ENCODE measurements at places on chromosomes 5 and 9. TPM values are rescaled to one million over a fixed set of nuclear protein-coding genes. Genes with fewer than 3 reads are reported as not detected.

DNA sequence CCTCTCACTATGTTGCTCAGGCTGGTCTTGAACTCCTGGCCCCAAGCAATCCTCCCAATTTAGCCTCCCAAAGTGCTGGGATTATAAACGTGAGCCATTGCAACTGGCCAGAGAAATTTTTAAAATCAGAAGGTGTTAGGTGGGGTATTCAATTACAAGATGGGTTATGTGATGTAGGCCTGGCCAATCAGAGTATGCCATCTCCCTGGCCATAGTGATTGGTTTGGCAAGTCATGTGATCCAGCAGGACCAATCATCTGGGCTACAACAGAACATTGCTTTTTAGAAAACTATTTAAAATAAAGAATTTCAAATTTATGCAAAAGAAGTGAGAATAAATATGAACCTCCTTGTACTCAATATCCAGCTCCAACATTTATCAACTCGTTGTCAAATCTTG lies 22.4 kb downstream of the NMRK1 start:
- peaks cover 4% of the 10 kb centered on the region for H3K4me1 ChIP-seq
- no peaks in the 10 kb centered on the region for H3K27me3 ChIP-seq
- no peak overlapping the region for H3K27ac ChIP-seq

GRCh38 chr5:134242146-134242545 lies 16.3 kb upstream of the PPP2CA start:
- H3K36me3 ChIP-seq: no peaks in the 10 kb centered on the region
- H3K27me3 ChIP-seq: no peaks in the 10 kb centered on the region
- peak; percentile 87 for DNase-seq
- H3K27ac ChIP-seq: peak overlapping the region; percentile 25
- no peak overlapping the region for H3K4me3 ChIP-seq
- H3K4me1 ChIP-seq: peaks cover 23% of the 10 kb centered on the region

GRCh38 chr5:111120911-111121310 lies 28.8 kb downstream of the WDR36 start:
- no peak overlapping the region for H3K4me3 ChIP-seq
- peaks cover 30% of the 10 kb centered on the region for H3K36me3 ChIP-seq
- no peaks in the 10 kb centered on the region for H3K4me1 ChIP-seq

DNA sequence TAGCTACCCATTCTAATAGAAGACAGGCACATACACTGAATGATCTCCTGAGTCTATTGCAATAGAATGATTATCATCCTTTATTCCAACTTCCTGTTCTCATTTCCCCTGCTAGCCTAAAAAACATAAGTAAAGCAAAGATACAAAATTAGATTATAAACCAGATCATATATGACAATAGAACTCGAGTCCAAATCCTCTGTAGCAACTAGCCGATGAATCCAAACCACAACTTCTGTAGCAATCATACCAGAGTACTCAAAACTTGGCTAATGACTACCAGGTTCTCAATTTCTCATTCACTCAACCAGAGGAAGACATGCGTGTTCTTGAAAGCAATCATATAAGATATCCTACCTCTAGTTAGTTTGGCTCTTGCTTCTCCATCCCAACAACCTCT lies 622.1 kb downstream of the PSAT1 start:
- no peak overlapping the region for H3K4me3 ChIP-seq
- no peaks in the 10 kb centered on the region for H3K36me3 ChIP-seq
- no peak for DNase-seq

GRCh38 chr5:45399041-45399440 lies 297.1 kb downstream of the HCN1 start:
- H3K4me1 ChIP-seq: no peaks in the 10 kb centered on the region
- no peak for DNase-seq
- no peak overlapping the region for H3K4me3 ChIP-seq
- H3K27me3 ChIP-seq: no peaks in the 10 kb centered on the region
- no peak overlapping the region for H3K27ac ChIP-seq
- no peaks in the 10 kb centered on the region for H3K36me3 ChIP-seq

DNA sequence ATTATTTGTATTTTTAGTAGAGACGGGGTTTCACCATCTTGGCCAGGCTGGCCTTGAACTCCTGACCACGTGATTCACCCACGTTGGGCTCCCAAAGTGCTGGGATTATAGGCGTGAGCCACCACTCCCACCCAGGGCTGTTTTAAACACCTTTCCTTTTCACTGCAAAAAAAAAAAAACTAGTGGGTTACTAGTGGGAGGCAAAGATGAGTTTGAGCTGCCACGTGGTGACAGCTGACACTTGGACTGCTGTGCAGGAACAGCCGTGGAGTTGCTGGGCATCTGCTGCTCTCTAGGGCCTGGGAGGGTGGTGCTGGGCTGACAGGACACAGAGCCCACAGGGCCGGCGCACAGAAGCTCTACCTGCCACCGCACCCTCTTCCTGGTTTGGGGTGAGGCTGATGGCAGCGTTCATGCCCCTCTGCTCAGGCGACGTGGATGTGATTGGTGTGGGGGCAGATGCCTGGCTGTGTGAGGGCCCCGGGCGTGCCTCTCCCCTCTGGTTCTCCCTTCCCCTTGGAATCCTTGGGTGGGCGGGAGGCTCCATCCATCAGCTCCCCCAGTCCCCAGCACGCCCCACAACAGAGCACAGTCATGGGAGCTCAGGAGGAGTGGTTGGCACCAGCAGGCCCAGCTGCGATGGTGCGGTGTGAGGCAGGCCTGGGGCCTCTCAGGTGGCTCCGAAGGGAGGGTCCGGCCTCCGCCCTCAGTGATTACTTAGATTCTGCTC lies 16.9 kb downstream of the RABL6 start:
- H3K27me3 ChIP-seq: no peaks in the 10 kb centered on the region
- H3K4me3 ChIP-seq: no peak overlapping the region
- DNase-seq: peak; percentile 48
- H3K36me3 ChIP-seq: peaks cover 57% of the 10 kb centered on the region
- H3K4me1 ChIP-seq: peaks cover 14% of the 10 kb centered on the region

GRCh38 chr9:133113949-133114885 lies 6.8 kb downstream of the RALGDS start:
- no peak overlapping the region for H3K4me3 ChIP-seq
- peak; percentile 75 for DNase-seq
- peaks cover 2% of the 10 kb centered on the region for H3K27me3 ChIP-seq
- H3K4me1 ChIP-seq: peaks cover 72% of the 10 kb centered on the region

DNA sequence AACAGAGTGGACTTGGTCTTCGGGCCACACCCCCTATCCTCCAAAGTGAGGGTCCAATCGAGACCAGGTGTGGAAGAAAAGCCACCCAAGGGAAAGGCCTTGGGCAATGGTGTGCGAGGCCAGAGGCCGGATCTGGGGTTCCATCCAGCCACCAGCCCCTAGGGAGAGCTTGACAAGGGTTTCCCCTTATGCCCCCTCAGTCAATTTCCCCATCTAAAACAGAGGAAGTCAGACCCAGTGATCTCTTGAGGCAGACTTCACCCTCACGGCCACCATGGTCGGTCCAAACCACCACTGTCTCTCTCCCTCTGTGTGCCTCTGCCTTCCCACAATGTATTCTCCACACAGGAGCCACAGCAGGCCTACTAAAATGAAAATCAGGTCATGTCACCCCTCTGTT lies 82.9 kb downstream of the C5orf15 start:
- H3K36me3 ChIP-seq: no peaks in the 10 kb centered on the region
- H3K27me3 ChIP-seq: no peaks in the 10 kb centered on the region
- DNase-seq: no peak
- no peak overlapping the region for H3K4me3 ChIP-seq

GRCh38 chr9:122376796-122377195 lies 6.0 kb downstream of the PTGS1 start:
- no peaks in the 10 kb centered on the region for H3K36me3 ChIP-seq
- peaks cover 3% of the 10 kb centered on the region for H3K27me3 ChIP-seq
- DNase-seq: no peak
- no peak overlapping the region for H3K27ac ChIP-seq

GRCh38 chr9:127175319-127175715 lies 52.9 kb upstream of the ANGPTL2 start:
- H3K27me3 ChIP-seq: no peaks in the 10 kb centered on the region
- no peak for DNase-seq

GRCh38 chr5:16901021-16901644 lies 35.0 kb downstream of the MYO10 start:
- no peak for DNase-seq
- no peak overlapping the region for H3K27ac ChIP-seq
- no peaks in the 10 kb centered on the region for H3K27me3 ChIP-seq
- H3K36me3 ChIP-seq: peaks cover 3% of the 10 kb centered on the region

GRCh38 chr9:93020771-93021670 lies 37.5 kb upstream of the SUSD3 start:
- H3K27ac ChIP-seq: no peak overlapping the region
- peaks cover 9% of the 10 kb centered on the region for H3K4me1 ChIP-seq
- peaks cover 13% of the 10 kb centered on the region for H3K36me3 ChIP-seq
- H3K4me3 ChIP-seq: no peak overlapping the region

DNA sequence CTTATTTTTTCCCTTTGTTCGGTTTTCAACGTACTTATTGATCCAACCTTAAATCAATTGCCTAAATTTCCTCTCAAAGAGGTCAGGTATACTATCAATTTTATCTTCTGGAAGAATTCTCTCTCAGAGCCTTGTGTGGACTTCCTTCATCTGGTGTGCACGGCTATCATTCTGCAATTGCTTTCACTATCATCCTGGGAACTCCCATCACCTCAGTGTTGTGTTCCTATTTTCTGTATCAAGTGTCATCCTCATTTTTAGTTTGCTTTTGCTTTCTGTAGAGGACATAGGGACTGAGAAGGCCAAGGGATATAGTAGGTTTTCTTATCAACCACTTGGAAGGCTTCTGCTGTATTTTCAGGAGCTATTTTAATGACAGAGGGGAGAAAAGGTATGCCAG lies 11.3 kb downstream of the STOM start:
- peaks cover 14% of the 10 kb centered on the region for H3K36me3 ChIP-seq
- no peak for DNase-seq
- H3K4me1 ChIP-seq: peaks cover 17% of the 10 kb centered on the region
- no peaks in the 10 kb centered on the region for H3K27me3 ChIP-seq
- H3K27ac ChIP-seq: peak overlapping the region; percentile 74
- H3K4me3 ChIP-seq: no peak overlapping the region

- no peak overlapping the region for H3K27ac ChIP-seq
- H3K4me3 ChIP-seq: no peak overlapping the region
- no peak for DNase-seq
- no peaks in the 10 kb centered on the region for H3K4me1 ChIP-seq
Measured at GRCh38 chr5:62206150-62206829, 99.7 kb upstream of the KIF2A start.

DNA sequence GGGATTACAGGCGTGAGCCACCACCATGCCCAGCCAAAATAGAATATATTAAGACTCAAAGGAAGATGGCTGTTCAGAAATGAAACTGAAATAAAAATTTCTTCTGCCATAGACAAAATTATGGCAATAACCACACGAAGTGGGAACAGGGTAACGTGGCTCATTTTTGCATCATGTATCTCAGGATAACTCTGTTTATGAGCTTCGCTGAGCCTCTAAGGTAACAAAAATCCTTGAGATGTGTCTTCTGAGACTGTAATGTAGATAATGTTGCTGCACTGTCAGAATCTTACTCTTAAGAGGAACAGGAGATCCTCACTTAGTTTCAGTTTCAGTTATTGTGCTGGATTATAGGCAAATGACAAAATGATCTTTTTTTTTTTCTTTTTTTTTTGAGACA lies 153.8 kb downstream of the GOLPH3 start:
- no peak overlapping the region for H3K4me3 ChIP-seq
- H3K4me1 ChIP-seq: peaks cover 12% of the 10 kb centered on the region
- no peaks in the 10 kb centered on the region for H3K36me3 ChIP-seq
- peak overlapping the region; percentile 25 for H3K27ac ChIP-seq
- no peaks in the 10 kb centered on the region for H3K27me3 ChIP-seq

DNA sequence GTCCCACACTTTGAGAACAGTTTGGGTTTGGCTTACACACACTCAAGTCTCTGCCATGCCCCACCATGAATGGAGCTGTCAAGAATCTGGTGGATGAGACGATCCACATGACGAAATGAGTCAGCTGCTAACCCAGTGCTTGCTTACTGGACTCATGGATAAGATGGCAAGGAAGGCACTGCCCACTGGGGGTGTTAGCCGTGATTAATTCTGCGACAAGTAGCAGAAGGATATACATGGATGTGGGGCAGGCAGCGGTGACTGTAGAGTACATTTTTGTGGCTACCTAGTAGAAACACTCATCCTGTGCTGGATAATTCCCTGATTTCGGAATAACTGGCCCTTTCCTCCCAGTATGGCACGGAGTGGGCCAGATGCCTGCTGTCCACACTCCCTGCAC lies 77.5 kb downstream of the SPATA31C2 start:
- H3K4me3 ChIP-seq: no peak overlapping the region
- no peak for DNase-seq
- H3K27me3 ChIP-seq: no peaks in the 10 kb centered on the region

- H3K36me3 ChIP-seq: no peaks in the 10 kb centered on the region
- H3K4me3 ChIP-seq: no peak overlapping the region
- H3K4me1 ChIP-seq: no peaks in the 10 kb centered on the region
- DNase-seq: no peak
Measured at GRCh38 chr5:97658116-97658900, 475.3 kb upstream of the RIOK2 start.

DNA sequence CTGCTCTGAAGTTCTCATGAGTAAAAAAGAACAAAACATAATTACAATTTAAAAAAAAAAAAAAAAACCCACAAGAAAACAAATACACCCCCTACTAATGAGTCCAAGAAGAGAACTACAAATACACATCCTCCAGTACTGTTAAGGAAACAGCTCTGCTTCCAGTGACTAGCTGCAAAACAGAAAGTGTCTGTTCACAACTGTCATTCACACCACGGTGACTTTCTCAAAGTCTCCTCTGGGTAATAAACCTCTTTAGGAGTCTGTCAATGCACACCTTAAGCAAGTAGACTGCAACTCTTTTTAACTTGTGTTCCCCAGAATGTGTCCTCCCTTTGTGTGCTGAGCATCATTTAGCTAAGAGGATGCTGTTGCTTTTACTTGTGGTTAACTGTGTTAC lies 6.2 kb downstream of the REEP5 start:
- H3K36me3 ChIP-seq: peaks cover 35% of the 10 kb centered on the region
- peaks cover 4% of the 10 kb centered on the region for H3K4me1 ChIP-seq
- no peaks in the 10 kb centered on the region for H3K27me3 ChIP-seq
- no peak overlapping the region for H3K4me3 ChIP-seq

- peak; percentile 41 for DNase-seq
- H3K27me3 ChIP-seq: no peaks in the 10 kb centered on the region
- no peaks in the 10 kb centered on the region for H3K36me3 ChIP-seq
- peaks cover 12% of the 10 kb centered on the region for H3K4me1 ChIP-seq
Measured at GRCh38 chr9:116368680-116369079, 215.1 kb downstream of the PAPPA start.

- no peaks in the 10 kb centered on the region for H3K4me1 ChIP-seq
- no peak overlapping the region for H3K27ac ChIP-seq
- DNase-seq: no peak
- no peak overlapping the region for H3K4me3 ChIP-seq
- no peaks in the 10 kb centered on the region for H3K27me3 ChIP-seq
Measured at GRCh38 chr9:27633764-27634163, 60.5 kb upstream of the C9orf72 start.

The TMEM215 gene
- polyA plus RNA-seq: 0.43 TPM

The MUSK gene
- 13.0 TPM for polyA plus RNA-seq

The SPATA31A6 gene
- polyA plus RNA-seq: not detected

The TRPM3 gene
- 0.57 TPM for polyA plus RNA-seq

The LIFR gene
- 51.5 TPM for polyA plus RNA-seq

The ALDH1B1 gene
- polyA plus RNA-seq: 17.1 TPM

The TAF11L10 gene
- polyA plus RNA-seq: not detected

The ADAMTS6 gene
- polyA plus RNA-seq: 2.3 TPM

The ERCC6L2 gene
- 23.0 TPM for polyA plus RNA-seq

The DEPDC1B gene
- 5.7 TPM for polyA plus RNA-seq
